Mucosa of gallbladder (tissue), 1 donor: ENCODE measurements at places on chromosomes 2 and 18. TPM values are rescaled to one million over a fixed set of nuclear protein-coding genes. Genes with fewer than 3 reads are reported as not detected.

ZDBF2 gene
- total RNA-seq: 8.7 TPM

DNA sequence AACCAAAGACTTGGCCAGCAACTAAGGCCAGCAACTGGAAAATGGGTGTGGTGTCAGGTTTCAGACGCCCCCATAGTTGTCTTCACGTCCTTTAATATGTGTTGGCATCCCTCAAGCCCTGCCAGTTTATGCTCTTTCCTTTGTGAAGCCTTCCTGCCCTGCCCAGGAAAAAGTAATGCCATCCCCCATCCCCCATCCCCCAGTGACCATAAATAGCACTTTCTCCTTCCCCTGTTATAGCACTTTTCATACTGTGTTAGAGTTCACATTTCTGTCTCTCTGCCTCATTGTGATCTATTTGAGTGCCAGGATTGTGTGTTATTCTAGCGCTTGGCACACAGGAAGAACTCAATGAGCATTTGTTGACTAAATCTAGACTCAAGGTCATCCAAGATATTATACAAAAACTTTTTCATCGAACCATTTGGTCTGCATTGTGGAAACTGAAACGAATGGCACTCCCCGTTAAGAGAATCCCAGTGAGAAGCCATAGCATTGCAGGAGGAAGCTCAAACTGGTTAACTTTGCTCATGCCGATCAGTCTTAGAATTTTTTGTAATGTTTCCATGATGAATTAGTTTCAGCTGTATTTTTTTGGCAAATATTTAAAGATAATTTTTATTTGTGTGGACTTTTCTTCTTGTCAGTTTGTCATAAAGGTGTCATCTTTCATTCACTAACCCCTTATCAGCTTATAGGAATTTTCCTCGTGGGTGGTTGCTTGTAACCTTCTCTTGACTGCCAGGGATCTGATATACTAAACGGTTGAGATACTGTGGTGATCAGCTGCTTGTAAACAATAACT, 15.7 kb downstream of the CRIM1 start:
- DNase-seq: no peak

DNA sequence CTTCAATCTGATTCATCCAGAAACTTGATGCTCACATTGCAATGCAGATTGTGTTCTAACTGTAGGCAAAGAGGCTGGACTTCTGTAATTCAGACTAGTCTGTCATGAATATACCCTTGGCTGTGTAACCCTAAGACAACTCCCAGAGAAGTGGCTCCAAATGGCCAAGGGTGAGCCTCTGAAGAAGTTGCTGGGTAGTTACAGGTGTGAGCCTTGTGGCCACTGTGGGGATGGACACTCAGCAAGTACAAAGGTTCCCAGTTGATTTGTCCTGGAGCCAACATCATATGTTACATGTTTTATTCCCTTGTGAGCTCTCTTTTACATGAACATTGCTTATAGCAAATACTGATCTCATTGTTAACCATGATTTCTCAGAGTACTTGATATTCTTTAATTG, 94.8 kb upstream of the KCNJ3 start:
- no peak for DNase-seq

GRCh38 chr2:162092658-162093556, 18.9 kb upstream of the DPP4 start:
- no peak for DNase-seq

DNA sequence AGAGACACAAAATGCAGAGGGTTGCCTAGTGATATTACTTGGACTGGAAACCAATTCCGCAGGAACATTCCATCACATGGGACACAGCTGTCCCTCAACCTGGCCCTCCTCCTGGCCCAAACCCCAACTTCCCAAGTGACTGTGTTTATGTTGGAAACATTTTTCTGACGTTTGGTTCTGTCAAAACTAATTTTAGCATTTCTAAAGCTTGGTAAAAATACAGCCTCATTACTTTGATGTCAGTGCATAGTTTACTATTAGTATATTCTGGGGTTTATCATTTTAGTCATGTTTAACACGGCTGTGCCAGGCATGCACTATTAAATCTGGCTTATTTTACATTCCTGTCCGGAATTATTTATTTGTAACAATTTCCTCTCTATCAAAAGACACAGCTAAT, 69.9 kb downstream of the GLI2 start:
- no peak for DNase-seq

DNA sequence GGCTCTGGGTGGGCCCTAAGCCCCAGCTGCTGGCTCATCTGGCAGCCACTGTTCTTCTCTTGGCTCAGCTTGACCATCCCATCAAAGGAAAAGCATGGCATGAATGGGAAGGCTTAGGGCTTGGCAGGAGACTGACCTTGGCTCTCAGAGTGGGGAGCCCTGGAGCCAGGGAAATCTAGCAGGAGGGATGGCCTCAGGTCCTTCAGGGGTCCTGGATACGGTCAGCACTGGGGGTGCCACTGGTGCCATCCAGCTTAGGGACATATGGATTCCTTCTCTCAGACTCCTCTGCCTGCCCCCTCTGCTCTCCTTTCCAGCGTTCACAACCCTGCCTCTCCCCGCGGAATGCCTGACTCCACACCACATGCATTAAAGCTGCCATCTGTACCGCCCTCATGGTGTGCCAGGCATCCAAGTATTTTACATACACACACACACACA, 165.5 kb upstream of the HAAO start:
- DNase-seq: no peak
